Astrocyte (in vitro differentiated cells and primary cell): ENCODE measurements at places on chromosomes 2 and 18.

- DNase-seq, result peak; percentile 31
Measured at GRCh38 chr2:159998243-159998642, 64.2 kb downstream of the PLA2R1 start.

DNA sequence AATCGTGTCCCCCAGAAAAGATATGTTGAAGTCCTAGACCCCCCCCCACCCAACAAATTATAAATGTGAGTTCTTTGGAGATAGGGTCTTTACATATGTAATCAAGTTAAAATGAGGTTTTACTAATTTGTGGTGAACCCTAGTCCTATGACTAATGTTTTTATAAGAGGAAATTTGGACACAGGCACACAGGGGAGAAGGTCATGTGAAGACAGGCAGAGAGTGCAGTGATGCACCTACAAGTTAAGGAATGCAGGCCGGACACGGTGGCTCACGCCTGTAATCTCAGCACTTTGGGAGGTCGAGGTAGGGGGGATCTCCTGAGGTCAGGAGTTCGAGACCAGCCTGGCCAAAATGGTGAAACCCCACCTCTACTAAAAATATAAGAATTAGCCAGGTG lies 5.8 kb upstream of the PMAIP1 start:
- no peak for DNase-seq

GRCh38 chr2:160144280-160144990 lies 55.6 kb downstream of the ITGB6 start:
- DNase-seq, result peak; percentile 47

DNA sequence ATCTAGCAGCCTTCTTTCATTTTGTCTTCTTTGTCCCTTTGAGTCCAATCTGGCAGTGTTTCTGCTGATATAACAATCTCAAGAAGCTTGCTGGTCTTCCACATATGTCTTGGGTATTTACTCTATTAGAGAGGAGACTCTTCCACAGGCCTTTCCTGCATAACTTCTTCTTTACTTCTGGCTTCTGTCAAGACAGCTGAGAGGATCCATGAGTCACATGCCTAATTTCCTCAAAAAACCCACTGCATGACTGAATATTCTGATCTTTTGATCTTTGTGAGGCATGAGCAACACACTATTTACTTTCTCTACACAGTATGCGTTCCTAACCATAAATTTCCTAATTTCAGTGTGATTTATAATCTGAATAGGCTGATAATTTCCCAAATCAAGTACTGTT lies 5.1 kb upstream of the DCC start:
- DNase-seq, result peak; percentile 67

DNA sequence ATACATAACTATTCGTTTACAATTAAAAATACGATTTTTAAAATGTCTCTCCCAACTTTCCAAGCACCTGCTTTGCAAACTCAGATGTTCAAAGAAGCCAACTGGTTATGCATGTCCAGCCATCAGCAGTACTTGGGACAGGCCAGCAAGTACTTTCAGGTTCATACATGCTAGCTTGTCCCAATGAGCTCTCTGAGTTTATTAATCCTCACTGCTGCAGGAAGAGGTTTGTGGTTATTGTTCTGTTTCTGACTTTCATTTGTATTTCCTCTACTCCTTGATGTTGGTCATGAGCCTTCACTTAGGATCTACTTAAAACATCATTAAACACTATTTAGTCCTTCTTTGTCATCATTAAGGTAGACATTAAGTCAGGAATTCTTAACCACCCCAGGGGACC lies 374.1 kb downstream of the LRATD1 start:
- no peak for DNase-seq

DNA sequence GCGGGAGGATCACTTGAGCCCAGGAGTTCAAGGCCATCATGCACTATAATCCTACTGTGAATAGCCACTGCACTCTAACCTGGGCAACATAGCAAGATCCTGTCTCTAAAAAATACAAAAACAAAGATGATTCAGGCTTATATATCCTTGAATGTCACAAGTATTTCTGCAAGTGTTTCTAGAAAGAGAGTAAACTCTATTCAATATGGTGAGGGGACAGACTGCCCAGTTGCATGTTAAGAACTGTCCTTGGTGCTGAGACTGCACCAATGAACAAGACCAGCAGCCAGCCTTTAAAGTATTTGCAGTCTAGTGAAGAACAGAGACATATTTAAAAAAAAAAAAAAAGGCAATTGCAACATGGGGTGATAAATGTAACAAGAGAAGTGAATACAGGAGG lies 16.4 kb downstream of the MAP3K19 start:
- DNase-seq, result peak; percentile 39

DNA sequence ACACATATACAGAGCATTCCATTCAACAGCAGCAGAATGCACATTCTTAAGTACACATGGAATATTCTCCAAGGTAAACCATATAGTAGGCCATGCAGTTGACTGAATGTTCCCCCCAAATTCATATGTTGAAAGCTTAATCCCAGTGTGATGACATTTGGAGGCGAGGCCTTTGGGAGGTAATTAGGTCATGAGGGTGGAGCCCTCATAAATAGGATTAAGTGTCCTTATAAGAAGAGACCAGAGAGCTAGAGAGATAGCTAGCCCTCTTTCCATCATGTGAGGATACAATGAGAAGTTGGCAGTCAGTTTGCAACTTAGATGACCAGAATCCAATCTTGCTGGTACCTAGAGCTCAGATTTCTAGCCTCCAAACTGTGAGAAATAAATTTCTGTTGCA lies 27.6 kb downstream of the TMEM185B start:
- DNase-seq, result no peak

GRCh38 chr18:28541934-28542333 lies 365.0 kb upstream of the CDH2 start:
- DNase-seq, result no peak

DNA sequence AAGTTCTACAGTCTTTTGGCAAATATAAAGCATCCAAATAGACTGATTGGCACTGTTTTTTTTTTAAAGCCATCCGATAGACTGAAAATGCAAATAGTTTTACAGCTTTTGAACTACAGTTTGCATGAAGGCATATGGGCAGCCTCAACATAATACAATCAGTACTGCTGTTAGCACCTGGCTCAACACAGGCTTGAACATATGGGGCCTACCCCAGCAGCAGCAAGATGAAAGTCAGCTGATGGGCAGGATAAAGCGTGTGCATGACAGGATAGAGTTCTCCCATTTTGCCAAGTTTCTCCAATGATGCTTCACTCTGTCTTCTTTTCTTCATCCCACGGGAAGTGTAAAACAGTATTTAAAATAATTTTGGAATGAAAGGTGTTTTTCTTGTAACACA lies 1.3 kb upstream of the AKAIN1 start:
- no peak for DNase-seq

GRCh38 chr2:237500681-237501424 lies 13.8 kb downstream of the MLPH start:
- DNase-seq, result peak; percentile 100

DNA sequence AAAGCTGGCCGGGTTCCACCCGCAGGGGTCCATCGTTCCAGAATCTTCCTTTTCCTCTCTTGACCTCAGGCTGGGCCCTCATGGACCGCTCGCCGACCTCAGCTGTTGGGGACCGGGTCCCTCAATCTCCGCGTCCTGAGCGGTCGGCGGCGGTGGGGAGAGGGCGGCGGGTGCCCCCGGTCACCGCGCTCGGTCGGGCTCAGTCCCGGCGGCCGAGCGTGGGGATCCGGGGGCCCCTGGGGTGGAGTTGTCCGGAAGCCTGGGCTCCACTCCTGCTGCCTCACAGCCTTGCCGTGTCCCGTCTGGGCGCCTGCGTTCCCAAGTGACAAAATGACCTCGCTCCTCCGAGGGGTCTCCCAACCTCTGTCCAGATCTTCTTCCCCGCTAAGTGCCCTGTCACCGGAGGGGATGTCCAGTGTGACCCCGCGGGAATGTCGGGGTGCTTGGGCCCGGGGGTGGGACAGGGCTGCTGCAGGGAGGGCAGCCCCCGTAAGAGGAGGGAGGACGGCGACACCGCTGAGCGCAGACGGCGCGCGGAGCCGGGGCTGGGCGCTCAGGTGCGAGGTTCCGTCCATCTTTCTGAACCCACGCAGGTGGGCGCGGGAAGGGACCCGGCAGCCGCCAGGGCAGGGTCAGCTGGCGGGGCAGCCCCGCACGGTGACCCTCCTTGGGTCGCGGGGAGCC lies 16.0 kb upstream of the E2F6 start:
- DNase-seq, result no peak

- no peak for DNase-seq
Measured at GRCh38 chr2:189515264-189515663, 65.3 kb downstream of the SLC40A1 start.

DNA sequence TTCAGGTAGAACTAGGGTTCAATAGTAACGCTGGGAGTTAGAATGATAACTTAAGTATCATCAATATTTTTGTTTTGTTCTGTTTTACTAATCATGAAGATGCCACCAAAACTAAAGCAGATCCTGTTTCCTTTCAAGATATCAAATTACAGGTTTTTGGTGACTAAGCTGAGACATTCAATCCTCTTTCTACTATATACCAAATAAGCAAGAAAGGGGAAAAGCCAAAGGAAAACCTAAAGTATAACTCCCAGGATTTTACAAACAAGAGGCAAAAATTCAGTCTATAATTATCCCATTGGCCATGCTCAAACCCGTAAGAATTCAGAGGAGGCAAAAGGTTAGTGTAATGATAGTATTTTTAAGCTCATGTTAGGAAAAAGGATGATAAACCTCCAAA lies 175.2 kb upstream of the CCDC150 start:
- DNase-seq, result no peak

GRCh38 chr2:100246163-100247145 lies 75.8 kb downstream of the LONRF2 start:
- DNase-seq, result no peak

DNA sequence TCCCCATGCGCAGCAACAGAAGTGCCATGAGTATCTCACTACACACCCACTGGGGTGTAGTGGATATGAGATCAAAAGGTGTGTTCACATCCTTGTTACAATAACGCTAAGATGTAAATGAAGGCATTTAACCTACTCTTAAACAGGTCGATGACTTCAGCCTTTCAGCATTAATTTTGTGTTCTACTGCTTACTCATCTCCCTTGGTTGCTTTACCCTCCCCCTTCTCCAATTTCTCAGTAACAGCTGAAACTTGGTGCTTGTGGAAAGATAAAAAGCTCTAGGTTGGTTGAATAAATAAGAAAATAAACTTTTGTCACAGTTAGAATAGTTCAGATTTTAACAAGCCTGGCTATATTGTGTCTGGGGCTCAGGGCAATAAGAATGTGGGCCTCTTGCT lies 147.5 kb upstream of the SESTD1 start:
- peak; percentile 21 for DNase-seq
